Activated CD8-positive, alpha-beta memory T cell treated with anti-CD3 and anti-CD28 coated beads, Interleukin-2, amount 10 ng/mL, durations not matched to agents 7 days and 5 days (primary cell): ENCODE measurements at places on chromosomes 2 and 18.
A peak's percentile ranks its signal among the peaks of the same experiment; 100 is the strongest.

GRCh38 chr2:196170606-196171247 is 651 bp downstream of the STK17B start:
- DNase-seq: no peak

DNA sequence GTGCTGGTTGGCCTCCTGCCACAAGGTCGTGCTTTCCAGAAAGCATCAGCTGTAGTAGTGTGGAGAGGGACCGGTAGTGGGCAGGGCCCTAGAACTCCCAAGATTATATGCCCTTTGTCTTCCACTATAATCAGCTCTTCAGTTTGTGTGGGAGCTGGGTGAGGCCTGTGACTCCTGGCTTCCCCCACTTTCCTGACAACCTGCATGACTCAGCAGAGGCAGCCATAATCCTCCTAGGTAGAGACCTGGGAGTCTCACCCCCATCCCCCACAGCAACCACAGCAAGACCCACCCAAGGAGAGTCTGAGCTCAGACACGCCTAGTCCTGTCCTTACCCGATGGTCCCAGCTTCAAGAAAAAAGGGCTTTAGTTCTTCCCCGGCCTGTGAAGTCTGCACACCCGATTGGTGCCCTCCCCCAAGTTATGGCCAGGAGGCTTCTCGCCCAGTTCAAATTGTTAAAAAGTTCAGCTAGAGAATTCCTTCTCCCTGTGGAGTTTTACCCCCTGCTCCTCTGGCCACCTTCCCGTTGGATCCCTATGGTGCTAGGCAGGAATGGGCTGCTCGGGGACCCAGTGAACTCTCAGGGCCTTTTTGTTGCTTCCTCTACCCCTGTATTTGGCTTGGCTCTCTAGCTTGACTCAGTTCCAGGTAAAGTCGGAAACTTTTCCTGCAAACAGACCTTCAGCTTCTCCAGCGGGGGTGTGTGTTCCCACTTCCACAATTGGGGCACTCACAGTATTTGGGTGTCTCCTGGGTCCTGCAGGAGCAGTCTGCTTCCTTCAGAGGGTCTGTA is 57.8 kb upstream of the FAM237A start:
- no peak for DNase-seq

DNA sequence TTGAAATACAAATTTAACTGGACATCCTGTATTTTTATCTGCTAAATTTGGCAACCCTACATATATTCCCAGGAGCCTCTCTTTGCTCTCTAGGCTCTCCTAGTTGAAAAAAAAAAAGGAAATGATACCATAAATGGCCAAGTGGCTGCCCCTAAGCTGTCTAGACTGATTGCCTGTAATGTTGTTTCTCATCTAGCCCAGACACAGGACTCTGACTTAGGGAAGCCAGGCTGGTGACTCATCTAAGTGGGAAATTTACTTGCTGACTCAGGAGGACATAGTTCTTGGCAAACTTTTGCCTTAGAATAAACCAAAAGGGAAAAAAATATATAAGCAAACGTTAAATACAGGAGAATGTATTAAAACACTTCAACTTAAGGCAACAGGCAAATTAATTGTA is 14.6 kb upstream of the ITGAV start:
- DNase-seq: no peak

DNA sequence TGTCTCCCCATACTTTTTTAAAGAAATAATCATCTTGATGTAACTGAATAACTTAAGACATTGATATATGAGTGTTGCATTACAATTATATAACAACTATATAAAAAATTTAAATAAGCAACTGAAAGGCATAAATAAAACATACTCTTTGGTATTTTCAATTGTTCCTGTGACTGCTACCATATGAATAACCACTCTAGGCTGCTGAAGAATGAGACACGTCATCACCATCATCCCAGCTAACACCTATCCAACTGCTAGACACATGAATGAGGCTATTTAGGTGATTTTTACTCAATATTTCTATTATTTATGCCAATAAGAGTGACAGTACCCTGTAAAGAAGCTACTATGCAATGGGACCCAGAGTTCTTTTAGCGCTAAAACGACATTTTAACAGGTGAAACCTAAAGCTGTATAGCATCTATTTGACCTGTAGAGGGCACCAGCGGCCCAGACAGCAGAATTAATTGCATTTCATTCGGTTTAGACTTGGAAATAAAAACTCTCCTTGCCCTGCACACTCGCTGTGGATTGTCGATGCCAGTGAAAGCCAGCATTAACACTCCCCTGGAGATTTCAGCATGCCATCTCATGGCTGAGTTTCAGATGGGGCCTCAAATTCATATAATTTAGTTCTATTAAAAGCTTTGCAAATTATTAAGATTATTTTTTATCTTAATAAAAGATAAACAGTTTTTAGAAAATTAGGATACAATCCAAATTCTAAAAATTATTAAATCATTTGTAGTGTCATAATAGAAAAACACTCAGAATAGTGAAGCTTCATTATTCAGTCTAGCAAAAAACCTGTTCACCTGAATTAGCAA is 89.4 kb upstream of the MAP2 start:
- peak; percentile 42 for DNase-seq

DNA sequence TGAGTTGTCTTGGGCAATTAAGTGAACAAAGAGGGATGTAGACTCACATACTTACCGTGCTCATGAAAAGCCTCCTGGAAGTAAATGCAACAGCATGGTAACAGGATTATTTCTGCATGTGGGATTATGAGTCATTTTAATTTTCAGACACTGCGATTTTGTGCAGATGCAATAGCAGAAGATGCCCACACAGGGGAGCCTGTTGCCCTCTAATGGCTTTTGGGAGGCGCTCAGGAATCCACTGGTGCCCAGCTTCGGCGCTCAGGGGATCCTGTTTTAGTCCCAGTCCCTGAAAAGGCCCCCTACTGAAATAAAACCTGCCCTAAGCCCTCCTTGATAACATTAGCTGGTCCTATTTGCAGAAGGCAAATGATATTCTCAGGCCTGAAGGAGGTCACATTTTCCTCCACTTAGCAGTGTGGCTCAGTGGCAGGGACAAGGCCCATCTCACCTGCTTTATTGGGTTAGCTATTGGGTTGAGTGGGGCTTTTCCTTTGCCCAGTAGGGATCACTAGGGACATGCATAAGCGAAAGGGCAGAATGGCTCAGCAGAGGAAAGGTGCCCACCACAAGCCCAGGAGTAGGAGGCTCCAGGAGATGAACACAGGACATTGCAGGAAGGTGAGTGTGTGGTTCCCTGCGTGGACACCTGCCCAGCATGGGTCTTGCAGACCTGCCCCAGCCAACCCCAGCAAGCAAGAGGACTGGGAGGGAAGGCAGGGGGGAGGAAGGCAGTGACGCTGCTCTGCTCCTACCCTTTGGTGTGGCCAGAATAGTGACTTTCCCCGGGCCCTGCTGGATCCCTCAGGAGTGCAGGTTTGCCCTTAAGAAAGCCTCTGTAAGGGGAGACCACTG is 26.5 kb upstream of the KCNS3 start:
- DNase-seq: peak; percentile 47

DNA sequence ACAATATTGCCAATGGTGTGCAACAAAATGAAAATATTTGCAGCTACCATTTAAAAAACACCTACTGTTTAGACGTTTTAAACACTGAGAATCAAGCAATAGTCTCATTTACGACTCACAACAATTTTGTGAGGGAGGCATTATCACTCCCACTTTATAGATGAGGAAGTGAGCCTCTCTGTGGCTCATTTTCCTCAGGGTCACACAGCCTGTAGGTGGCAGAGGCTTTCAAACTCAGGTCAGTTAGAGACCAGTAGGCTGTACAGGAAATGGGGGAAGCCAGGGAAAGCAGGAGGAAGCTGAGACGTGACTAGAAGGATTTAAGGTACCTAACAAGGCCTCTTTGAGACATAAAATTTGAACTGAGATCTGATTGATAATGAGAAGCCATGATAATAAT is 95.0 kb upstream of the ZNF521 start:
- no peak for DNase-seq

DNA sequence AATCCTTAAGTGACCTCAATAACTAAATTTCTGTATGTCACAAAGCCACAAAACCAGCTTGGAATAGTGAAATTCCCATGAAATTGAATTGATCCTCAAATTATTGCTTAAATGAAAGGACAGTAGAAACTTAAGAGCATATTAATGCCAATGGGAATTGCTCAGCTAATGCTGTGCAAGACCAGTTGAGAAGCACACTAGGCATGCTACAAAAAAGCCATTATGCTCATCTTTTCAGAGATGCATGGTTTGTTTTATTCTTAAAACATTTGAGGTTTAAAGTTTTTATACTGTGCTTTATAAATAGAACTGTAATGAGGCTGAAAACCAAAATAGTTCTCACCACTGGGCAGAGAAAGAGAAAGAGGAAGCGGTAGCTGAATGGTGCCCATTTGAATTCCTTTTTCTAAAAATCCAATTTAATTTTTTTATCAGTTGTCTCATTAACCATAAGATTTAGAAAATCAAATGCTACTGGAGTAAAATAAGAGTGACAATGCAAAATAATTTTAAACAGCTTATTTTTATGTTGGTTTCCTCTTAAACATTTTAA is 98.6 kb downstream of the LNPK start:
- no peak for DNase-seq

- no peak for DNase-seq
Observed at GRCh38 chr2:88885275-88885674, 193.8 kb downstream of the RPIA start.

GRCh38 chr2:176484838-176485237 is 215.6 kb downstream of the MTX2 start:
- no peak for DNase-seq

DNA sequence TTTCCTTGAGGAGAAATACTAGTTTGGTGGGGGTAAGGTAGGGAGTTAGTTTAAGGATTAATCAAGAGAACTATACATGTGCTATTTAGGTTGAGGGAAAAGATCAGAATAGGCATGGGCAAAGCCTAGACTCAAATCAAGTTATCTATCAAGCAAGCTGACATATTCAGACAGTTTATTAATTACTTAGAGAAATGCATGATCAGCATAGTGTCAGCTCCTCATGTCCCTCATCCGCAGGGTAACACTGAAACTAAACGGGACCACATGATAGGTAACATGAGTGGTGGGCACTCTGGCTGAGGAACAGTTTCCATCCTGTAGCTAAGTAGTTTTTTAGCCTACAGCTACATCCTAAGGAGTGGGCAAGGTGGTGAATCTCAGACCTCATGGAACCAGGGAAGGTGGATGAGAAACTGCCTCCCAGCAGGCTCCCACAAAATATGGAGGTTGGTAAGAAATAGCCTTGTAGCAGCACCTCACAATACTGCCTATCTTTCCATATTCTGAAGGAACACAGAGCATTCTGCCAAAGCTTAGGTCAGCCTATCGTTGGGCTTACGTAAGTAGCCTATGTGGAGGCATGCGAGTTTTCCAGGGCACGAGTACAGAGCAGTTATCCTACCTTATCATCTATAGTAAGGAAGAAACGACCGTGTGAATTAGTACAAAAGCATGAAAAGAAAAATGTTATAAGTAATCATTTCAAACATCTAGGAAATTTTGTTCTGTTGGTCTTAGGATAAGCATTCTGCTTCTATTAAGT is 18.4 kb downstream of the ZC3H6 start:
- no peak for DNase-seq
